EH (cell line): ENCODE measurements at places on chromosomes 2 and 18.
A peak's percentile ranks its signal among the peaks of the same experiment; 100 is the strongest.

- DNase-seq, result no peak
Observed at GRCh38 chr2:123532994-123533393, 492.1 kb upstream of the CNTNAP5 start.

GRCh38 chr2:202491514-202491913 is 115.4 kb downstream of the BMPR2 start:
- DNase-seq, result no peak

DNA sequence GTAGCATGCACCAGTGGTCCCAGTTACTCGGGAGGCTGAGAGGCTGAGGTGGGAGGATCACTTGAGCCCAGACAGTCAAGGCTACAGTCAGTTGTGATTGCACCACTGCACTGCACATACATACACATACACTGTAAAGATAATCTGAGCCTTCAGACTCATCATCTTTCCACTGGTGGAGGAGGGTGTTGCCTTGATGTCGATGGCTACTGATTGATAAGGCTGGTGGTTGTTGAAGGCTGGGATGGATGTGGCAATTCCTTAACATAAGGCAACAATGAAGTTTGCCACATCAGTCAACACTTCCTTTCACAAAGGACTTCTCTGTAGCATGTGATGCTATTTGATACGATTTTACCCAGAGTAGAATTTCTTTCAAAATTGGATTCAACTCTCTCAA is 118.8 kb downstream of the IKZF2 start:
- DNase-seq, result no peak

DNA sequence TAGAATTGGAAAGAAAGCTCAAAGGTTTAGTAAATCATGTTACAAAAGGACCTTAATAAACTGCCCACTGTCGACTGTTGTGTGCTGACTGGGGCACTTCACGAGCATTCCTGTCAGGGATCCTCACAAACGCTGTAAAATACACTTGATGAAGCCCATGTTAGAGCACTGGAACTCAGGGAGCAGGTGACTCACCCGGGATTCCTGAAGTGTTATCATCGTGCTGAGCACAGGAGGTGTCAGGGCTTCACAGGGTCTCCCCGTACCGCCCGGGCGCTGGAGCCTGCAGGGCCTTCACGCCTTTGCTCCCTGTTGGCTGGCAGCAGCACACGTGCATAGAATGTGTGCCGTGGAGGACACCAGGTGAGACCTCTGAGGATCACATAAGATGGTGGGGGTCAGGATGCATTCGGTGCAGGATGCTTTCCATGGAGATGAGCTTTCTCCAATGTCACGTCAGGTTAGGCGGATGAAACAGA is 187.3 kb downstream of the SNTG2 start:
- no peak for DNase-seq

GRCh38 chr2:136020831-136021230 is 35.4 kb upstream of the DARS1 start:
- no peak for DNase-seq

DNA sequence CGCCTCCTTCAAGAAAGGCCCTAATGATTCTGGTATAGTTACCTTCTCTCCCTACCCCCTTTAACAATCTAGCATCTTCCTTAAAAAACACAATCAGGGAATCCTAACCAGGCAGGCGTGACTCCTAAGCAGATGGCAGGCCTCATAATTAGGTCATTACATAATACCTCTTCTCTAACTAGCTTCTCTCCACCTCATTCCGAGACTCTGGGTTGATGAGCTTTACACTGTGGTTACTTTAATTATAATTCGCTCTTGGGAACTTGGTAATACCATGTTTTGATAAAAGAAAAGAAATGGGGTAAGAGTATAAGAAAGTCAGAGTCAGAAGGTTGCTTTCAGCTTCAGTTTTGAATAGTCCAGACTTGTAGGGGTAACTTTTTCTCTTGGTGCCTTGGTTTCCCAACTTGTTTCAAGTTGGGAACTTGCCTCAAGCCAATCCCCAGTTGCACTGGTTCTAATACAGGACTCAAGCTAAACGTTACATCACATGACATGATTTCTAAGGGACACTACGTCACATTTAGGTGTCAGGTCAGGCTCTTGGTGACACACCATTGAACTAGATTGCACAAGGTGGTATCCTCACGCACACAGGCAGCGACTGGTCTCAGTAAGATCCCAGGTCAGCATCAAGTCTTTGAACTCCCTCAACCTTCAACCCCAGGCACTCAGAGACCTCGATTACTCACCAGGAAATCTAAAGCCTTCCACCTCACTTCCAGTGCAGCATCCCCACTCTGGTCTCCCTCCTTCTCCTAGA is 59.2 kb downstream of the AAK1 start:
- no peak for DNase-seq

DNA sequence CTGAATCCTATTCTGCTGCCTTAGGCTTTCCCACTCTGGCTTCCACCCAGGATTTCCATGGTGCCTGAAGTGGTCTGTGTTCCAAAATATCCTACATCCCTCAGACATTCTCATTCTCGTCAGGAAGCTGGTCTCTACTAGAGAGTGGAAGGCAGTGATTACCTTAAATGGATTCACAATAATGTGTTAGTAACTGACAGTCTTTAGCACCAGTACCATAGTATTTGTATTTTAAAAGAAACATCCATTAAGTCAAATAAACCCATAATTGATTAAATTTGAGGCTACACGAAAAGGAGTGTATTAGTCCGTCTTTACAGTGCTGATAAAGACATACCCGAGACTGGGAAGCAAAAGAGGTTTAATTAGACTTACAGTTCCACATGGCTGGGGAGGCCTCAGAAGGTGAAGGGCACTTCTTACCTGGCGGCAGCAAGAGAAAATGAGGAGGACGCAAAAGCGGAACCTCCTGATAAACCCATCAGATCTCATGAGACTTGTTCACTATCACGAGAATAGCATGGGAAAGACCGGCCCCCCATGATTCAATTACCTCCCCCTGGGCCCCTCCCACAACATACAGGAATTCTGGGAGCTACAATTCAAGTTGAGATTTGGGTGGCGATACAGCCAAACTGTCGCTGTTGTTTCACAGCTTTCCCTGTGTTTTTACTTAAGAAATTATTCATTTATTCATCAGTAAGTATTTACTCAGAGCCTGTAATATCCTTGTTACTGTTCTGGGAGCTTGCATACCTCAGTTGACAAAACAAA is 306.5 kb downstream of the STK39 start:
- DNase-seq, result no peak

DNA sequence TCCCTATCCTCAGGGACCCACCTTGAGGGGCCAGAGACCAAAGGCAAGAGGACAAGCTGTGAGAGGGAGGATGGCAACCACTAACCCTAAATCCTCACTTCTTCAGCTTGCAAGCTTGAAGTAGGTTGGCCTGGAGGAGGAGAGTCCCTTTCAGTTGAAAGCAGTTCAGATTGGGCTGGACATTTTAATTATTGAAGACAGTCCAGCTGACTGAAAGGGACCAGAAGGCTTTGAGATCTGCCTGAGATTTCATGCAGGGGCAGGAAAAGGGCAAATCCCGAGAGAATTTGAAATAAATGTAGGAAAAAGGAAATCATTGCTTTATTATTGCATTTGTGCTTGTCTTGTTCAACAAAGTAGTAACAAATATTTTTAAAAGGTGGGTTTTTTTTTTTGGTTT is 118.9 kb upstream of the STON1 start:
- DNase-seq, result no peak

DNA sequence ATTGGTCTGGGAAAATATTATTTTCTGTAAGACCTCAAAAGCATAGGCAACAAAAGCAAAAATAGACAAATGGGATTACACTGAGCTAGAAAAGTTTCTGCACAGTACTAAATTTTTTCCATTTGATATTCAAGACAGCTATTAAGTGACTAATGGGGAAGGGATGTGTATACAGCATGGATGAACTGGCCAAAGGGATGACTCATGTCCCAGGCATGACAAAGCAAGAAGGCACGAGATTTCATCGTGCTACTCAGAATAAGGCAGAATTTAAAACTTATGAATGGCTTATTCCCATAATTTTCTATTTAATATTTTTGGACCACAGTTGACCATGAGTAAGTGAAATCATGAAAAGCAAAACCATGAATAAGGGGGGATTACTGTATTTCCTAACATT is 1250.1 kb upstream of the GYPC start:
- DNase-seq, result peak; percentile 94

DNA sequence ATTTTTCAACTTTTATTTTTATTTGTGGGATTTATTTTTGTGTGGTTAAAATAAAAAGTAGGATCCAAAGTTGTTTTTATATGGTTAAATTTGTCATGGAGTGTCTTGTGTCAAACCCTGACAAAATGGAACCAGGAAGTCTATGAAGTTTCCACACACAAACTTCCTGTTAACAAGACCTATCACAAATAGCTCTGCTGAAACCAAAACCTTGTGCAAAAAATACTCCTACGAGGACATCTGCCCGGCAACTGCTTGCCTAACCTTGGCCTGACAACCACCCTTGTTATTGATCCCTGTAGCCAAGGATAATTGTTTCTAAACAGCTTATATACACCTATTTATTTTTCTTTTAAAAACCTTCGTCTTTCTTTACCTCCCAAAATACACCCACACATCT is 389.6 kb downstream of the TRIB2 start:
- DNase-seq, result no peak

DNA sequence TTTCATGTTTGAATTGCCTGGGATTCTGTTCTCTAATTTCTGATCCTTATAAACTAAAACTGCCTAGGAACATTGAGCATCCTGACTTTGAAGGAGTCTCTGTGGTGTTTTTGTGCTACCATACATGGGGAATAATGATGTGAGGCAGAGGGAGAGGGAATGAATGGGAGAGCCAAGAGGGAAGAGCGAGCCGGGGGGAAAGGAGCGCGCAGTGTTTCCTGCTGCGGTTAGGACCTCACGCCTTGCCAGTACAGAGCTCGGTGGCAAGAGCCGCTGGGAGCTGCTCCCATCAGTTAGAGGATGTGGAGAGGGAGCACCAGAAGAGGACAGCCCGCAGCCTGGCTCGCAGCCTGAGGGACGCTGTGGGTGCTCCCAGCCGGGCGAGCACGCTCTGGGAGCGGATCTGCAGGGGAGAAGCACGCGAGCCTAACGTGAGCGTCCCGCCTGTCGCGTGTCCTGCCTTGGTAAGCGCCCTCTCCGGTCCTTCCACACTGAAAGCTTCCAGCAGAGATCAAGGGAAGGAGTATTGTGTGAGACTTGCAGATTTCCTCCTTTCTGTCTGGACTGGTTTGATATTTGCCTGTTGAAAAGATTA is 114.7 kb downstream of the FAM210A start:
- DNase-seq, result peak; percentile 51

DNA sequence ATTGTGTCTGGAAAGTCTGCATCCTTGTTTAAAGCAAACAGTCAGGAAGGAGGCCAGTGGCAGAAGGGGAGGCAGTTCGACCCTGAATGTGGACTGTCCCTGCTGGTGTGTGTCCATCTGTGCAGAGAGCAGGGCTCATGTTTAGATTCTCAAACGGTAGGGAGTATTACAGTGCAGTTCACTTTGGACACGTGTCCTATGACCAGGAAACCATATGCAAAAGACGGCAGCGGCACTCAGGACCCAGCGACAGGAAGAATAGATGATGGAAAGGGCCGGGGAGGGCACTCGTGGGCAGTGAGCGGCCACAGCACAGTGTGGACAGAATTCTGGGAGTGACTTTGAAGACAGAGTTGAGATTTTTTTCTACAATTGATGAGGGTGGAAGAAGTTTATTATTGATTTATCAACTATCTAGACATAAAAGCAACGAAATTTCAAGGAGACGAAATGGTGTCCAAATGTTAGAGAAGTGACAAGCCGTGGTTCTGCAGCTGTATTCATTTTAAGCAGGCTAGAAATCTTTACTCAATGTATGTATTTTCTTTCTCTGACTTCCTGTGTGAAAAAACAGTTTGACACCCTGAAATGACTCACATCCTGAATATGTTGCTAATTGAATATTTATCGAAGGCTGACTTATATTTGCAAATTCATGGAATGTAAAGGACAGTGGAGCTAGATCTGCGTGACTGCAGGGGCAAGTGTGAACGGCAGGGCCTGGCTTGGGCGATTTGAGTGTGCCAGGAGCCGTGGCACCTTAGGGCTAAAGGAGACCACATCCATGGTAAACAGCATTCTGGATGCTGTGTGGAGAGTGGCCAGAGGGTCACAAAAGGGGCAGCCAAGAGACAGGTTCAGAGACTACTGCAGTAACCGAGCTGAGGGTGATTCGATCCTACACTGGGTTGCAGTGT is 214.2 kb downstream of the PTGR3 start:
- DNase-seq, result peak; percentile 53

- DNase-seq, result no peak
Observed at GRCh38 chr18:79403723-79404566, 8.2 kb downstream of the NFATC1 start.

DNA sequence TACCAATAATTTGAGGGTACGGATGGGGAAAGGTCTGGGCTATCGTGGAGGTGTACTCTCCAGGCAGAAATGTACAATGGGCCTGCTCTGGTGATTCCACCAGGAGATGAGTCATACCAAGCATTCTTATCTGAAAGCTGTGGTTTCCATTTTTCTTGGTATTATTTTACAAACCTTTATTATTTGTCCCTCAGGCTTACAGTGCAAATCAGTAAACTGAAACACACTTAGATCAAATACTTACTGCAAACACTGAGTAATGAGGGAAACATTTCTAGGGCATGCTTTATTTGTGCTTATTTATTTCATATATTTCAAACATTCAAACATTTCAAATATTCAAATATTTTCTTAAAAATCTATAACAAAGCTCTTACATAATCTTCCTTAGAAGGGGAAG is 319.8 kb downstream of the RND3 start:
- DNase-seq, result peak; percentile 71

DNA sequence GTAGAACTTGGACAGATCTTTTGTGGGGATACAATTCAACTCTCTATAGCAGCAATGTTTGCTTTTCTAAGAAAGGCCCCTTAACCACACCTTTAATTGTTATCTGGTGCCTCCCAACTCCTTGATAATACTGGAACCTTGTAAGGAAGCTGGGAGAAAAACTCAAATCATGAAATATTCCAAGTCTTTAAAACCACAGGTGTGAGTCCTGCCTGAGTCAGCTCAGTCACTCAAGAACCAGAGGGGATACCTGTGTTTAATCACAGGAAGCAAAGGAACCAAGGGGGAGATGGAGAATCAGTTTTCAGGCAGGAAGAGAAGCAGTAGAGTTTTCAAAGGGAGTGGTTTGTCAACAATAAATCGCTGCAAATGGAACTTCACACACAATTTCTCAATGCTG is 159.9 kb downstream of the LAMA3 start:
- no peak for DNase-seq

- DNase-seq, result peak; percentile 79
Observed at GRCh38 chr2:10285556-10286198, 17.0 kb upstream of the HPCAL1 start.

DNA sequence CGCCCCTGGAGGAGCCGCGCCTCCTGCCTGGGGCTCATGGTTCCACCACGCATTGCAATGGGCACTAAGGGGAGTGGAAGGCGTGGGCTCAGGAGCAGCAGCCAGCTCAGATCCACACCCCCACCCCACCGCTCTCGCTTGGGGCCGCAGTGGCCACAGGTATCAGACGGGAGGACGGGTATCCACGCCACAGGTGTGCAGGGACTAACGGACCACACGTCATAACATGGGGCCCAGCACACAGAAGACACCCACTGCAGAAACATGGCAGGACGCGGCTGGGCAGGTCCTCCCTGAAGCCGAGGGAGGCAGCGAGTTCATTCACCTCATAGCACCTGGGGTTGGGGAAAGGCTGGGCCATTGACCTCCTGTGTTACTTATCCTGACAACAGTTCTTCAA is 13.0 kb downstream of the HDAC4 start:
- no peak for DNase-seq

- DNase-seq, result no peak
Observed at GRCh38 chr2:202161151-202161835, 77.1 kb downstream of the SUMO1 start.

GRCh38 chr2:197599285-197599965 is 76.0 kb downstream of the RFTN2 start:
- peak; percentile 33 for DNase-seq
